Activated CD4-positive, alpha-beta T cell treated with anti-CD3 and anti-CD28 coated beads, Interleukin-2, amount 10 ng/mL, durations not matched to agents 7 days and 5 days (primary cell): ENCODE measurements at places on chromosomes 3 and 15.
A peak's percentile ranks its signal among the peaks of the same experiment; 100 is the strongest.

- peak; percentile 35 for DNase-seq
Measured at GRCh38 chr3:98596541-98597500, 3.4 kb upstream of the CPOX start.

- DNase-seq = no peak
Measured at GRCh38 chr3:158640646-158641045, 3.7 kb upstream of the GFM1 start.

DNA sequence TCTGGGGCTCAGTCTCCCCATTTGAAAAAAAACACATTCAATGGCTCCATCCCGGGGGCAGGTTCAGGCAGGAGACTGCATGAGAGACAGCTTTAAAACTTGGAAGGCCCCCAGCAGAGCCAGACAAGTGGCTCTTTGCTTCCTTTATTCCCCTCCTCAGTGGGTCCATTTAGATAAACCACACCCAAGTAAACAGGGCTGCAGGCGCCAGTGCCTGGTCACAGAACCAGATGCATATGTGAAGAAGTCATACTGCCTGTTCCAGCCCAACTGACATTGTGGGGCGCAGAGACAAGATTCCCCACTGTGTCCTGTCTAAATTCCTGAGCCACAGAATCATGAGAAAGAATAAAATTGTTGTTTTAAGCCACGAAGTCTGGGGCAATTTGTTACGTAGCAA is 9.0 kb downstream of the FBN1 start:
- DNase-seq = no peak

- DNase-seq = no peak
Measured at GRCh38 chr3:60955034-60955433, 296.2 kb downstream of the FHIT start.

DNA sequence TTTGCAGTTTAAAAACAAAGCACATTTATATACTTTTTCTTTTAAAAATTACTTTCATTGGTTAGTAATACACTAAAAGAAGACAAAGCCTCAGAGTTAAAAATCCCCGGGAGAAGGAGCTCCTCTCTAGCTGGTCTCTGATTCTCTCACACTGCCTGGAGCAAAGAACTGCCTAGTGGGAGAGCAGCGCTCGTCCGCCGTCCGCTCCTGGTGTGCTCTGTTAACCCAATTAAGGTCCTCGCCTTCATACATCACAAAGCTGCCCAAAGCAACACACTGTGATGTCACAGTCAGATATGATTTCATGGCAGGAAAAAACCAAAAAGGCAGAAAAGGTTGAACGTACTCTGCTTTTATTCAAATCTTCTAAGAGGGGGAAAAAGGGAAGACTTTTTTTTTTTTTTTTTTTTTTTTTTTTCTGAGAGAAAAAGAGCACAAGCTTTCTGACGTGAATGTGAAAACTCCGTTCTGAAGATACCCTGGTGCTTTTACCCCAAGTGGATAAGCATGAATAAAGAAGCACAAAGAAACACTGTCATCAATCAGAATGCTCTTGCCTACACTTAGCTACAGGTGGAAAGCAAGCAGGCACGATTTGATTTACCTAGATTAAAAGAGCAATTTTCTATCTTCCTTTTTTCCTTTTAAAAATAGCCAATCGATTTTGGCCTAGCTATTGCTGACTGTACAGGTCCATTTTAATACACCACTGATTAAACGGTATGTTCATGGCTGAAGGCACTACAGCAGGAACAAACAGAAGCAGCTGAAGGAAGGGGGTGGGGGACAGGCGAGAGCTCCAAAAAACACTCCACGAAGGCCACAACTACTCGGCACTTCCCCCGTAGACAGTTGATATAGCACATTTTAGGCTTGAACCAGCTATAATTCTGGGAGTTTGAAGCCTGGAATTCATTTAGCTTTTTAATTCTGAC is 115.2 kb downstream of the TIGIT start:
- DNase-seq = no peak

DNA sequence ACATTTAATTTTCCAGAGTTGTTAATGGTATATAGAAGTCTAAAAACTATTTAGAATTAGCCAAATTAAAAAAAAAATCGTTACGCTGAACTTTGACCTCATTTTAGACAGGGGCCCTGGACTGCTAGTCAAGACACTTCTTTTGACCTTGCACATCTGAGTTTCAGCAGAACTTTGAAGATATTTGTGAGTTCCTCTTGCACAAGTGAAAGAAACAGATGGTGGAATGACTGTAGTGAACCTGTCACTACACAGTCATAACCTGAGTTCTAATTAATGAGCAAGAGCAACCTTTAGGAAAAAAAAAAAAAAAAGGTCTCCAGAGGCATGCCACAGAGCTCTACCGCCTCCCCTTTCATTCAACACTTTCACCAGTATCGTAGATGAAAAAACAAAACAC is 5.3 kb downstream of the MYO5C start:
- no peak for DNase-seq

DNA sequence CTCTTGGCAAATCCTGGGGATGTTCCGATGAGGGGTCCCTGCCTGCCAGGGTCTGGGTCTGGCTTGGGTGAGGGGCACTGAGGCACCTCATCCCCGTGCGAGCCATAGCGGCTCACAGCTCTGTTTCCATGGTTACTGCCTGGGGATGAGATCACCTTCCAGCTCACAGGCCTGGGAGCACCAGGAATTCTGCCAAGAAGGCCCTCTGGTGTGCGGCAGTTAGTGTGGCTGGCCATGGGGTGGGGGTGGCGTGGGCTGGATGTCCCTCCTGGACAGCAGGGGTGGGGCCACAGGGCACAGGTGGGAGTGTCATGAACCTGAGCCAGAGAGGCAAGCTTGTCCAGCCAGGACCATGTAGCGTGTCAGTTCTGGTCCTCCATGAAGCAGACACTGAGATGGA is 22.1 kb upstream of the PRR23E start:
- DNase-seq = no peak
